EL (cell line): ENCODE measurements at places on chromosomes 4 and X.

DNA sequence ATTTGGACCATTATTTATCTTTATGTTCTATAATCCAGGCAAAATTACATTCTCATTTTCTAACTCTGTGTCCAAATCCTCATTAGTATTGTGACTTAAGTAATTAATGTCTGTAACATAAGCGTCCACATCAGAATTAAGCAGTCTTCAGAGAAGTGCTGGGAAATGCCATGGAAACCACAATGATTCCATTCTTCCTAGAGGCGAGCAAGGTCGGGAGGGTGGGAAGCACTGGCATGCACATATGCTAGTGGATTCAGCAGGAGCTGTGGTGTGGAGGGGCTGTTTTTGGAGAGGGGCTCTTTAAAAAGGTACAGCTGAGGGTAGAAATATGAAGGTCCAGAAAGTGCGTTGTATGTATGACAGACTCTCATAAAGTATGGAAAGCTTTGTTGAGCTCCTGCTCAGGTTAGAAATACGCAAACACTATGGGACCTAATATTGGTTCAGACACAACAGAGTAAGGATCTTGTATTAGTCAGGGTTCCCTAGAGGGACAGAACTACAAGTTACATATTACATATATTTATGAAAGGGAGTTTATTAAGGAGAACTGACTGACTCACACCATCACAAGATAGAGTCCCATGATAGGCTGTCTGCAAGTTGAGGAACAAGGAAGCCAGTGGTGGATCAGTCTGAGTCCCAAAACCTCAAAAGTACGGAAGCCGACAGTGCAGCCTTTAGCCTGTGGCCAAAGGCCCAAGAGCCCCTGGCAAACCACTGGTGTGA lies 61.5 kb downstream of the GLRA2 start:
- no peak for DNase-seq

DNA sequence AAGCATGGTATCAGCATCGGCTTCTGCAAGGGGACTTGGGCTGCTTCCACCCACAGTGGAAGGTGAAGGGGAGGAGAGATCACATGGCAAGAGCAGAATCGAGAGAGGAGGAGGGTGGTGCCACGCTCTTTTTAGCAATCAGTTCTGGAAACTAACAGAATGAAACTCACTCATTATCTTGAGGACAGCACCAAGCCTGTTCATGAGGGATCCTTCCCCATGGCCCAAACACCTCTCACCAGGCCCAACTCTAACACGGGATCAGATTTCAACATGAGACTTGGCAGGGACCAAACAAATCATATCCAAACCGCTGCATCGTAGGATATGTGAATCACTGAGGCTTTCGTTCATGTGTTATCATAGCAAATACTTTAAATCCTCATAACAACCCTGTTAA lies 125.5 kb downstream of the GPC3 start:
- peak; percentile 5 for DNase-seq

- DNase-seq: no peak
These were observed 622.3 kb downstream of the SMARCA1 start for GRCh38 chrX:128901018-128901417.

- DNase-seq: peak; percentile 55
These were observed 21.9 kb downstream of the BMP3 start for GRCh38 chr4:81052119-81053068.

- peak; percentile 74 for DNase-seq
These were observed 78.7 kb upstream of the DCLK2 start for GRCh38 chr4:149999485-150000074.

DNA sequence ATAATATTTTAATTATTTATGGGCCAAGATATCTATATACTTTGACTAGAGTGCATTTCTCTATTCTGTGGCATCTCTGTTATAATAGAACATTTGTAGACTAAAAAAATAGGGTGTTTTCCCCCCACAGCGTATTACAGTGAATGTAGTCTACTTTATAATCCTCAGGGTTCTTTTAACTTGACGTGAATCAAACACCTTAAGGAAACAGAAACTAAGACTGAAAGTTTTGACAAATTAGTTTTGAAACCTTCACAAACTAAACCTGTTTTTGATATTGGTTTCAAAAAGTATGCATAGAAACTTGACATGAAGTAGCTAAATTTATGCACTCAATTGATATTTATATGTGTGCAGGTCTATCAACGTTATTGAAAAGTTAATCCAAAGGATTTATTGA lies 1963.1 kb upstream of the TENM3 start:
- no peak for DNase-seq

GRCh38 chr4:26787461-26788340 lies 72.9 kb upstream of the STIM2 start:
- DNase-seq: peak; percentile 55

- no peak for DNase-seq
These were observed 134.8 kb upstream of the PPARGC1A start for GRCh38 chr4:24024605-24025004.

- no peak for DNase-seq
These were observed 781.0 kb upstream of the HTR2C start for GRCh38 chrX:113802837-113803236.

DNA sequence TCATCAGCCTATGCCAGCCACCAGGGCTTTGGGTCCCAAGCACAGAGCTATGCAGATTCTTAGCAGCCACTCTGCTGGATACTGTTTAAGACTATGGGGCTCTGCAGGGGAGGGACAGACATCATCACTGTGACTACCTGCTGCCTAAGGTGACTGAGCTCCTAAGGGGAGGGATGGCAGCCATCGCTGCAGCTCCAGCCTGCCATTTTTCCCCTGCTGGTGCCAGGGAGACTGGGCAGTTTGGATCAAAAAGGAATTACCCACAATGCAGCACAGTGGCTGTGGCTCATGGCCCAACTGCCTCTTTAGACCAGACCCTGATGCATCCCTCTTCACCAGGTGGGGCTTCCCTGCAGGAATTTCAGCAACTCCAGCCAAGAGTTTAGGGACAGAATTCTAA lies 28.6 kb upstream of the INPP4B start:
- DNase-seq: no peak

- peak; percentile 9 for DNase-seq
These were observed 230.8 kb downstream of the CFAP299 start for GRCh38 chr4:80566203-80566872.
